ENCODE measurements at places on chromosomes 11 and 22. TPM values are rescaled to one million over a fixed set of nuclear protein-coding genes. Genes with fewer than 3 reads are reported as not detected.

Gene CARD18
- total RNA-seq: not detected

Gene SERPINH1
- 15.3 TPM for total RNA-seq

Gene RIC8A
- total RNA-seq: 91.3 TPM

Gene MS4A3
- not detected for total RNA-seq

Gene GAL3ST1
- total RNA-seq: not detected

Gene SYT7
- total RNA-seq: not detected

Gene INS
- total RNA-seq: not detected

Gene DERL3
- 10.2 TPM for total RNA-seq

Gene CCDC116
- 0.26 TPM for total RNA-seq

Gene FANCF
- total RNA-seq: 16.9 TPM

Gene ALG8
- 37.7 TPM for total RNA-seq

Gene AQP11
- 0.33 TPM for total RNA-seq

Gene SEC14L6
- total RNA-seq: not detected

Gene PDE3B
- total RNA-seq: 135 TPM

Gene TYR
- total RNA-seq: not detected

Gene DKK3
- total RNA-seq: not detected

Gene PRG2
- 0.31 TPM for total RNA-seq

Gene MS4A10
- not detected for total RNA-seq

Gene CDK2AP2
- 95.8 TPM for total RNA-seq

Gene OR51B2
- total RNA-seq: not detected

Gene KRTAP5-2
- total RNA-seq: not detected

Gene RASL10A
- 1.2 TPM for total RNA-seq

Gene CRYBB1
- total RNA-seq: not detected

Gene GPR83
- not detected for total RNA-seq

Gene MIEF1
- total RNA-seq: 33.2 TPM

Gene CHID1
- 39.1 TPM for total RNA-seq

Gene PATL1
- 44.8 TPM for total RNA-seq

Gene MMP10
- total RNA-seq: 0.29 TPM

Gene SLC25A18
- not detected for total RNA-seq

Gene CNTF
- 3.7 TPM for total RNA-seq

Gene VSIG10L2
- not detected for total RNA-seq

Gene TCN1
- total RNA-seq: not detected

Gene ANKRD42
- total RNA-seq: 2.4 TPM

Gene NAV2
- total RNA-seq: 0.41 TPM

Gene IRAG1
- total RNA-seq: not detected

Gene PKP3
- not detected for total RNA-seq

Data from activated naive CD4-positive, alpha-beta T cell treated with anti-CD3 and anti-CD28 coated beads, Interleukin-2, amount 10 ng/mL, durations not matched to agents 5 hours and 36 hours (primary cell).